BE2C (cell line): ENCODE measurements at places on chromosomes 3 and 15.

GRCh38 chr3:98691897-98692296, 71.2 kb upstream of the ST3GAL6 start:
- DNase-seq = no peak

DNA sequence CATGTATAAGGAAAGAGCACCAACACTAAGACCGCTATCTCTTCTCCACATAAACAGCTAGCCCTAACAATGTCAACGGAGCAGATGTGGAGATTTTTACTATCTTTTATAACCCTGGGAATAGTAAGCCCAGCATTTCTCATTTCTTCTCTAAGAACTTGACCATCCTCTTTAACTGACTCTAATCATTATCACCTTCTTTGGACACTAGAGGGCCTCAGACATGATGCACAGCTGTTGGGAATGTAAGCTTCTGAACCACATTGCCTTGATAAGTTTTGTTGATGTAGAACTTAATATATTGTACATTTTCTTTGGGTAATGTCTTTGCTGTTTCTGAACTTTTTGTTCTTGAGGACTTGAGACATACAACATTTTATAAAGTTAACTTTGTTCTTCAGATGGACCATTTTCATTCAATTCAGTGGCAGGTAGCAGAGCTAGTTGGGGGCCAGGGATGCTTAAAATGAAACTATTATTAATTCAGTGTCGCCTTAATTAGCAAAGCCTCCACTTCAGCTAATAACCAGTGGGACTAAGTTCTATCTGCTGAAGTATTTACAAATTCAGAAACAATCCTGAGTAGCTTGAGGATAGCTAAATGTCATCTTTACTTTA, 9.6 kb upstream of the TAGLN3 start:
- DNase-seq = no peak

DNA sequence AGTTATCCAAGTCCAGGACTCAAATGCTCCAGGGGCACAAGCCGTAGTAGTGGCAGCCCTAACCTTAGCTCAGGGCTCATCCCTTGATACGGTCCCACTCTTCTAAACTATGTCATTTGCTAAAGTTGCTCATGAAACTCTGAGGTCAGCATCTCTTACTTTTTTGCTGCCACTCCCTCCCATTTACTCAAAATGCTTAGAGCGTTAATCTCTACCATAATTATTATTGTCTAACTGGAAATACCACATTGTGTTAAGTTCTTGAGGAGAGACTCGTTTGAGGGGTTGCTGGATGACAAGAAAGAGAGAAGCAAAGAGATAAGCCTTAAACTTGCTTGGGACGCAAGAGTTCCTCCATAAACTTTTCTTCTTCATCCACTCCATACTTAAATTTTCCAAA, 26.9 kb upstream of the TMOD3 start:
- DNase-seq = no peak

DNA sequence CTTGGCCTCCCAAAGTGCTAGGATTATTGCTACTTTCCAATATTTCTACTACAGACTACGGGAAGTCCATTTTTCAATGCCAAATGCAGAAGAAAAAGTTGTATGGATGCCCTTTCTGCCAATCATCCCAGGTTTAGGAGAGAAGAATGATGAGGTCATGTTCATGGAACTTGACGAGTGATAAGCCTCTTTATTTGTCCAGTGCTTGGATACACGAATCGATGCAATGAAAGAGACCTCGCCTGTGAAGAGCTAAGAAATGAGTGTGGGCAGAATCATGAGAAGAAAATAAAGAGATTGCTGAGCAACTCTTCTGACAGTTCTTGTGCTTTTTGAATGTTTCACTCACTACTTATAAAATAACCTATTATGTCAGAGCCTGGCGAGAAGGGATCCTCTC, 996 bp upstream of the SLC28A1 start:
- DNase-seq = no peak

- no peak for DNase-seq
Observed at GRCh38 chr3:196772897-196773296, 33.2 kb downstream of the PAK2 start.

GRCh38 chr3:98731720-98732285, 31.3 kb upstream of the ST3GAL6 start:
- no peak for DNase-seq

GRCh38 chr3:44363591-44363990, 25.0 kb downstream of the TCAIM start:
- DNase-seq = no peak

DNA sequence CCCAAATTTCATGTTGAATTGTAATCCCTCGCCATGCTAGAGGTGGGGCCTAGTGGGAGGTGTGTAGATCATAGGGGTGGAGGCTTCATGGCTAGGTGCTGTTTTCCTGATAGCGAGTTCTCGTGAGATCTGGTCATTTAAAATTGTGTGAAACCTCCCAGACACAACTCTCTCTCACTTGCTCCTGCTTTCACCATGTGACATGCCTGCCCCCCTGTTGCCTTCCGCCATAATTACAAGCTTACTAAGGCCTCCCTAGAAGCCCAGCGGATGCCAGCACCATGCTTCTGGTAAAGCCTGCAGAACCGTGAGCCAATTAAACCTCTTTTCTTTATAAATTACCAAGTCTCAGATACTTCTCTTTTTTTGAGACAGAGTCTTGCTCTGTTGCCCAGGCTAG, 36.0 kb downstream of the CCDC54 start:
- DNase-seq = no peak

- DNase-seq = no peak
Observed at GRCh38 chr3:10986592-10986991, 6.0 kb upstream of the SLC6A1 start.

- no peak for DNase-seq
Observed at GRCh38 chr3:161066930-161067329, 38.2 kb downstream of the B3GALNT1 start.

GRCh38 chr15:39896846-39897245, 23.2 kb downstream of the GPR176 start:
- no peak for DNase-seq

GRCh38 chr3:165279471-165279870, 83.3 kb upstream of the SLITRK3 start:
- DNase-seq = no peak

- no peak for DNase-seq
Observed at GRCh38 chr3:53132347-53132746, 2.1 kb upstream of the RFT1 start.

DNA sequence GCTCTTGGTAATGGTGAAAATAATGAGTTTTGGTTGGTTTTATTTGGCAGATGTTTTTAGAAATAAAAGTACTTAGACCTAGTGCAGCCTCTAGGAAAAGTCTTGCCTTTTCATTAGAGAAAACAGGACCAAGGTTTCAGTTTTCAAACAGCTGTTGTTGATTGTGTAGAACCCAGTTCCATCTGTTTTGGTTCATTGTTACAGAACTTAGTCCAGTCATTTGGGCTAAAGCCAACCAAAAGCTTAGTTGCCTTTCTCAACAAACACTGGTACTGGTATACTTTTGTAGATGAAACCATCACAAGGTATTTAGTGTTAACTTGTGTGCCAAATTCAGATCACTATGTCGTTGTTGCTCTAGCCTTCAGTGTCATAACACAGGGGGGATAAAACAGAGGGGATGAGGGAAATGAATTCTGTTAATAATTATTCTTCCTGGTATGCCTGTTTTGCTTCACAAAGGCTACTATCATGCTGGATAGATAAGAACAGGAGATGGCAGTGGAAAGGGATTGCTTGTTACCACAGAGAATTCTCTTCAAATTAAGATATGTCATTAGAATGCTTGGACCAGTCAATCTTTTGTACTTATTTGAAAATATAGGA, 12.6 kb upstream of the APH1B start:
- DNase-seq = no peak

DNA sequence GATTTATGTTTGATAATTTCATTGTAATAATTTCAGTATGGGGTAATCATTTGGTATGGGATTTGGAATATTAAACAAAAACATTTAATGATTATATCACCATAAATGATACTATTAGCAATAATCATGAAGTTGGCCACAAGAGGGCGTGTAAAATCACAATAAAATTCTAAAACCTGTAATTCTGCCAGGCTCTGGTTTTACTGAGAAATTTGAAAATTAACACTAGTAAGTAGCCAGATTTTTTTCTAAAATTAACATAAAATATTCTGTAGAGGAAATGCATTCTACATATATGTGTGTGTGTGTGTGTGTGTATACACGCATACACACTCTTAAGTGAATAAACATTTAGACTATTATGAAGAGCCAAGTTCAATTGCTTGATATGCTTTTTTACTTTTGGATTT, 40.5 kb downstream of the FEZF2 start:
- peak; percentile 27 for DNase-seq

- peak; percentile 21 for DNase-seq
Observed at GRCh38 chr3:87771337-87772192, 287.2 kb downstream of the CGGBP1 start.

DNA sequence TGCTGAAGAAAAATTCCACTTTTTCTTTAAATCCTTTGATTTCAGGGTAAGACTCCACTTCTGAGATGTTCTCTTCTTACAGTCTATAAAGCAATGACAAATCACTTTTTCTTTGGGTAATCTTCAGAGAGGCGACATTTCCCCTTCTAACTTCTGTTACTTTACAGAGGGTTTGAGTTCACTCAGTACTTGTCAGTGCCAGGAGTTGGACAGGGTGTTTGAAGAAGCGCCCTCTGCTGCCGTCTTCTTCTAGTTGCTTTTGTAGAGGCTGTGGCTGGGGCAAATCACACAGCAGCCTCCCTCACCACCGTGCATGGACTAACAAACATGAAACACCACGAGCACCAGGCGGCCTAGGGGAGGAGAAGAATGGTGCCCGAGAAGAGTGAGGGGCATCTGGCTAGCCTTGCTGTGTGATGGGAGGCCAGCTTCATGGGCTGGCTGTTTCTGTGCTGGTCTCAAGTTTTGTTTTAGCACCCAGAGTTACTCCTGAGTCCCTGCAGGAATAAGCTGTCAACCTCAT, at the start of gene CD80:
Gene CD80, minus strand, starts transcription at position 174 of the 523 bp plus-strand sequence. CDS start 1,886 bp downstream, outside the sequence.
- peak; percentile 32 for DNase-seq

DNA sequence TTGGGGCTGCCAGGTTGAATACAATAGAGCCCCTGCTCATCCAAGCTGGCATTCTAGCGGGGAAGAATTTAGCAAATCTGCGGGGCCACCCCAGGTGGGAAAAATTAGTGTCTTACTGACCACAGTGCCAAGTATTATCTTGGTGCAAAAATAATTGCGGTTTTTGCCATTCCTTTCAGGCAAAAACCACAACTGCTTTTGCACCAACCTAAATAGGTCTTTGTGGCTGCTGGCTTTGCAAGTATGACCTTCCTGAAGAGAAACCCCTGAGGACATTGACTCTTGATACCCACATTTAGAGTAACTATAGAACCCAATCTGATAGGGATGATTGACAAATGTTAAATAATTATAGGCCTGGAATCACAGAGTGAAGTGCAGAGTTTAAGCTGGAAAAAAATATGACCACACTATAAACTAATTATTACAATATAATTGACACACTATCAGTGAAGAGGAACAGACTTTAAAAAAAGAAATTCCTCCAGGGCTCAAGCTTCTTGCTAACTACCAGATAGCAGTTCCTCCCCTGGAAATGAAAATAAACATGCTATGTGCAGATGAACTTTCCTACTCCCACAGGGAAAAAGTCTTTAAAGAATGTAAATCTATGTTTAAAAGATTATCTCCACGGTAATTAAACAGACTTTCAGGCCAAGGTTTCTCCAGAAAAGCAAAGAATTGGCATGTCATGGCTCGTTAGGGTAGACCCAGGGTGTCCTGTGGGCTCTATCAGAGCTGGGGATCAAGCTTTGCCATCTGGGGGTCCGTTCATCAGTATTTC, 34.4 kb downstream of the CA12 start:
- DNase-seq = no peak

- no peak for DNase-seq
Observed at GRCh38 chr3:9205345-9206143, 43.9 kb downstream of the SRGAP3 start.

DNA sequence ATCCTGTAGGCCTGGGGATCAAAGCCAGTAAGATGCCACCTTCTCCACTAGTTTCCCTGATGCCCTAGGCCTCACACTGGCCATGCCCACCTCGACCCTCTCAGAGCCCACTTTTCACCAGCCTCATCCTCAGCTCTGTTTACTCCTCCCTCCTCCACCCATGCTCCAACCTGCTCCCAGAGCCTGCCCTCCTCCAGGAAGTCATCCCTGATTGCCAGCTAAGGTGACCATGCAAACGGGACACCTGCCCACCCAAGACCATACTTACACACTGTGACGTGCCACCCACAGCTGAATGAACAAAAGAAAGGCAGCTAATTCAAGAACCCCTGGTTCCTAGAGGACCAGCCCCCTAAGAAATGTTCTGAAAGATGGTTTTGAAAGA, 9.1 kb downstream of the PLCD1 start:
- no peak for DNase-seq

DNA sequence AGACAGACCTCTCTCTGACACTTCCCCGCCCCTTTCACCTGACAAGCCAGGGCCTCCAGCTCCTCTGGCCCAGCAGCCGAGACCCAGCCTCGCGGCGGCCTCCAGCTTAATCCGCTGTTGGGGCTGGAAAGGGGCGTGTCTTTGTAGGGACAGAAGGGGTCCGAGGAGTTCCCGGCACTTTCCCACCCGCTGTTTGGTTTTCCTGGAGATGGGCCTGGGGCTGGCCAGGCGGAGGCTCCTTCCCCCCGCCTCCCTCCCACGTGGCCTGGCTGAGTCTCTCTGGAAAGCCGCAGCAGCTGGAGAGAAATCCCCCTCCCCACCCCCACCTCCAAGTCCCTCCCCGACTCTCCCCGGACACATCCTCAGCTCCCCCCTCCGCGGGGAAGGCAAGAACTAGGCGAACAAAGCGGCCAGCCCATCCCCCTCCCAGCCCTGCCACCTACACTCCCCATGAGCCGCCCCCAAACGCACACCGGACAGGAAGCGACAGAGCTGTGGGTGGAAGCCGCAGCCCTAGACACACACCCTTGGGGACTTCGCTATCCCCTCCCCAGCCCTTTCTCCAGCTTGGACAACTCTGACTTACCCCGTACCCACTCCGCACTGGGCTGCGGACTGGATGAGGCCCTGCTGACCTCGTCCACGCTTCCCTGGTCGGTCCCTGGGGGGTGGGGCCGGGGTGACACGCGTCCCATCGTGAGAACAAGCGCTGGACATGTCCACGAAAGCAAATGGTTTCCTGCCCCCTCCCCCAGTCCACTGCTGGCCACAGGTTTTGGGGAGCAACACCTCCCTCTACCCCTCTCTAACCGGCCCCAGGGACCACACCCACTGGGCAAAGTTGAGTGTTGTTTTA, 1.2 kb downstream of the IGDCC4 start:
- peak; percentile 64 for DNase-seq

- DNase-seq = no peak
Observed at GRCh38 chr3:11808231-11808630, 38.5 kb downstream of the TAMM41 start.

DNA sequence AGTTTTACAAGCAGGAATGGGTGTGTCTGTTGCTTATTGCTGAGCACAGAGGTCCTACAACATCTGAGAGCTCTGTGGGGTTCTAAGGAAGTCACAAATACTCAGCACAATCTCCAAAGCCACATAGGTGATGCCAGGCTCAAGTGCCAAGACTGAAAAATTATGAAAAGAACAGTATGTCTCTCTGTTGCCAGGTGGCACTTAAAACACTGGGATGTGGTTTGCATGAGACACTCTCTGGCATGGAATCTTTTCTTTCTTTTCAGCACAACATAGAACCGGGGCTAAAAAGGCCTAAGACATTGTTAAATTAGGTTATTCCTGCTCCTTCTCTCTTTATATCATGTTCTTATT, 127.3 kb upstream of the PRICKLE2 start:
- DNase-seq = no peak
